ENCODE measurements at places on chromosomes 7 and 10. TPM values are rescaled to one million over a fixed set of nuclear protein-coding genes. Genes with fewer than 3 reads are reported as not detected.

- H3K27ac ChIP-seq = no peak overlapping the region
- no peak overlapping the region for H3K4me3 ChIP-seq
- H3K4me1 ChIP-seq = peaks cover 2% of the 10 kb centered on the region
- no peak for DNase-seq
- H3K36me3 ChIP-seq = no peaks in the 10 kb centered on the region
Measured at GRCh38 chr10:18044976-18045720, 93.4 kb downstream of the SLC39A12 start.

DNA sequence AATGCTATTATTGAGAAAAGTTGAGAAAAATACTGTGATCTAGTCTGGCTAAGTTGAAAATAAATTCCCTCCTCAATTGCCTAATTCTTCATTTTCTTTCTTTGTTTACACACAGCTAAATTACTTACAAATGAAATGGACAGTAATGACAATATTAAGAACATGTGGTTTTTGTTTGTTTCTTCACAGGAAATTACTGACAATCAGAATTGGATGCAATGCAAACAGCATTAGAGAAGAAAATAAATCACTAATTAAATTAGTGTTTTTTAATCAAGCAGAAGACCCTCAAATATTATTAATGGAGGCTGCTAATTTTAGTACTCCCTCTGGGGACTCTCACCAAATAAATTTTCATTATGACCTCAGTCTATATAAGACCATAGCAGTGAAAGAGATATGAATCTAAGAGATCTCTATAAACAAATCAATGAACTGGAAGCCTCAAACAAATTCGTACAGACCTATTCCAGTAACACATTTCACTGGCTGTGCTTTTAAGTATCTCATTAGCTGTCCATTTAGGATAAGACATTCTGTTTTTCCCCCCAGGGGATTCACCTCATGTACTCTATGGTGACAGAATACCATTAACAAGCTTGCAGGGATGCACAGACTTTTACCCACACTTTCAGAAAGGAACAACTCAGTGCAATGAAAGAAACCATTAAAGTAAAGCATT, 202.0 kb upstream of the DGKB start:
- H3K4me1 ChIP-seq = no peaks in the 10 kb centered on the region
- H3K36me3 ChIP-seq = no peaks in the 10 kb centered on the region
- no peak for DNase-seq
- no peaks in the 10 kb centered on the region for H3K27me3 ChIP-seq
- no peak overlapping the region for H3K4me3 ChIP-seq

- no peaks in the 10 kb centered on the region for H3K4me1 ChIP-seq
- no peaks in the 10 kb centered on the region for H3K36me3 ChIP-seq
- H3K4me3 ChIP-seq = no peak overlapping the region
- DNase-seq = no peak
- no peaks in the 10 kb centered on the region for H3K27me3 ChIP-seq
Measured at GRCh38 chr10:390449-391100, 255.3 kb downstream of the ZMYND11 start.

DNA sequence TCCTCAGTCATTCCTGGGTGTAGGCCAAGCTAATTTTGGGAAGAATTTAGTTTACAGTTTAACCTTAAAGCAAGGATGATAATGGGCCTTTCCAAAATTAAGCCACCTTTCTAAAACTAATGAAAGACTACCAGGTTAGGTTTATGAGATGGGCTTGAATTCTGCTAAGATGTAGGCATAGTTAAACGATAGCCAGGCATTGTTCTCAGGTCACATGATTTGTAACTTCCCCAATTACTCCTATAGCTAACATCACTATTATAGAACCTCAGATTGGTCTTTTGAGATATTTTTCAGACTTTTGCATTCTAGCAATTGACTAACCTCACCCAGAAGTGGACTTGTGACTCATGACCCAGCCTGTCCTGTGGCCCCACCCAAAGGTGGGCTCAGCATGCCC, 7.0 kb upstream of the NUB1 start:
- no peaks in the 10 kb centered on the region for H3K4me1 ChIP-seq
- H3K4me3 ChIP-seq = no peak overlapping the region
- H3K36me3 ChIP-seq = no peaks in the 10 kb centered on the region
- no peak overlapping the region for H3K27ac ChIP-seq

- no peak overlapping the region for H3K27ac ChIP-seq
- peaks cover 2% of the 10 kb centered on the region for H3K4me1 ChIP-seq
- no peak overlapping the region for H3K4me3 ChIP-seq
- DNase-seq = no peak
- no peaks in the 10 kb centered on the region for H3K36me3 ChIP-seq
- no peaks in the 10 kb centered on the region for H3K27me3 ChIP-seq
Measured at GRCh38 chr7:120168066-120168465, 104.9 kb upstream of the KCND2 start.

- no peaks in the 10 kb centered on the region for H3K4me1 ChIP-seq
- H3K4me3 ChIP-seq = no peak overlapping the region
- no peaks in the 10 kb centered on the region for H3K27me3 ChIP-seq
- DNase-seq = no peak
Measured at GRCh38 chr7:100620804-100621203, 8.5 kb downstream of the MOSPD3 start.

GRCh38 chr10:32269343-32270100, 77.4 kb downstream of the EPC1 start:
- H3K27ac ChIP-seq = no peak overlapping the region
- H3K4me3 ChIP-seq = no peak overlapping the region
- no peaks in the 10 kb centered on the region for H3K27me3 ChIP-seq

- DNase-seq = peak; percentile 93
- no peaks in the 10 kb centered on the region for H3K27me3 ChIP-seq
- no peaks in the 10 kb centered on the region for H3K4me1 ChIP-seq
- no peaks in the 10 kb centered on the region for H3K36me3 ChIP-seq
Measured at GRCh38 chr10:88582806-88583583, at the start of gene RNLS. Gene RNLS, minus strand, starts transcription at chr10:88583318.

DNA sequence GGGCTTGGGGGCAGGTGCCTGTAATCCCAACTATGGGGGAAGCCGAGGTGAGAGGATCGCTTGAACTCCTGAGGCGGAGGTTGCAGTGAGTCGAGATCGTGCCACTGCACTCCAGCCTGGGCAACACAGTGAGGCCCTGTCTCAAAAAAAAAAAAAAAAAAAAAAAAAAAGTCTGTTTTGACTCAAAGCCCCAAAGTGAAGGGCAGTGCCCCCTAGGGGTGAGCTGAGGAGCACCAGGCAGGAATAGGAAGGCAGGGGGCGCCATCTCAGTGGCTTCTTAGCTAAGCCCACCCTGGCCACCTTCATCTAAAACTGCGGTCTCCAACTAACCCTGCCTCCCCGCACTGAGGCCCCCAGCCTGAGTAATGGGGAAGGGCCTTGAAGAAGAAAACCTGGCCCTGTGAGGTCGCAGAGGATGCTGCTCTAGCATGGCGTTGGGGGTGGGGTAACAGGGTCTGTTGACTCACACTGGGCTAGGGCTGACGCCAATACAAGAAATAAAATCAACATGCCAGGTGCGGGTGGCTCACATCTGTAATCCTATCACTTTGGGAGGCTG, 9.8 kb downstream of the PODXL start:
- no peak overlapping the region for H3K27ac ChIP-seq
- no peaks in the 10 kb centered on the region for H3K4me1 ChIP-seq
- no peak for DNase-seq
- H3K4me3 ChIP-seq = no peak overlapping the region
- H3K27me3 ChIP-seq = no peaks in the 10 kb centered on the region
- H3K36me3 ChIP-seq = no peaks in the 10 kb centered on the region

DNA sequence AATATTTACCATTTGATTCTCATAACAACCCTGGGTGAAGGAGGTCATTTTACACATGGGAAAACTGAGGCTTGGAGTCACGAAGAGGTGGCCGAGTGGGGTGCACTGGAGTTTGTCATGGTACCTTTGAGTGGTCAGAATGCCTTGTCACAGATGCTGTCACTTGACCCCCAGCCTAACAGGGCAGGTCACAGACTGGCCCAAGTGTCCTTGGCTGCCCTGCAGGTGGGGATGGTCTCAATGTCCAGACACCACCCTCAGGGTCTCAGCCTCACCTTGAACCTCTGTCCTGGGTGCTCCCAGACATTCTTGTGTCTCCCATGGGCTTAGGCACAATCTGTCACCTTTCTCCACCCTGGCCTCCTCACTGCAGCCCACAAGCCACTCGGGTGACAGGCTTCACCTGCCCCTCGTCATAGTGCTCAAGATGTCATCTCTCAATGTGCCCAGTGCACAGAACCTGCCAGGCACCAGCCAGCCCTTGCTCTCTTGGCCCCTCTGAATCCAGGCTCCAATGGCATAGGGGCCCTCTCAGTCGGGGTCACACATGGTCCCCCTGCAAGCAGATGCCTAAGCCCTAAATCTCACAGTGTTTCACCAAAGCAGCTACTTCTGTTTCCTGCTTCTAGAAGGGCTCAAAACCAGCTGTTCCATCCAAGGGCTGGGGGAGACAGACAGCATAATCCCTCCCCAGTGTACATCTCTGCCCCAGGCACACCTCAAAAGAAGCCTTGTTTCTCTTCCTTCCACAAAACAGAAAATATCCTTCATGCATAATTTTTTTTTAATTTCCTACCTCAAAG, 76.8 kb upstream of the NANOS1 start:
- DNase-seq = no peak
- no peak overlapping the region for H3K27ac ChIP-seq
- H3K4me1 ChIP-seq = no peaks in the 10 kb centered on the region
- H3K27me3 ChIP-seq = no peaks in the 10 kb centered on the region
- no peak overlapping the region for H3K4me3 ChIP-seq

DNA sequence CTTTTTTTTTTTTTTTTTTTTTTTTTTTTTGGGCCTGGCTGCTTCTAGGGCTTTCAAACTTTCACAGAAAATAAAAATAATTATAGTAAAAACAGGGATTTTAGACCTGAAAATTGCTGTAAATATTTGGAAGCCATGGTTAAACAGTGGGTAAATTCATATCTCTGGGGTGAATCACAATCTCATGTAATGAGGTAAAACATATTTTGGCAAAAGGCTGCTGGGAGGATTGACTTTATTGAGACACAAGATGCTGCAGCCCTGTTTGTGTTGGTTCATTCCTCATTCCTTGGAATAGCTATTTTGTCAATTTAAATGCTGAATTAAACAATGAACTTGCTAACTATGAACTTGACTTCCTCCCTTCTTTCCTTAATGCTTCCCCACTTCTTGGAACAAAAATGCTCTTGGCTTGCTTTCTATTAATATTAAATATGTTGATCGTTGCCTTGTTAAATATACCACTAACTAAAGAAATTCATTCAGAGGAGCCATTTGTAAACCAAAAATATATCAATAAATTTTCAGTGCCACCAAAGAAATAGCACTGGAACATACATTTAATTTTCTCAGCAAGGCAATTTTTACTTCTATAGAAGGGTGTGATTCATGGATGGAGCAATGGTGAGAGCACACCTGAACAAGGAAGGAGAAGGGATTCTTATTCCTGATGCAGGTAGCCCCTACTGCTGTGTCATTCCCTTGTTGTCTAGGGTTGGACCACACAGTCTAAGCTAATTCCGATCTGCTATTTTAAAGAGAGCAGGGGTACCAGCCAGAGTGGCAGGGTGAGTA, 24.6 kb downstream of the AGK start:
- H3K27me3 ChIP-seq = no peaks in the 10 kb centered on the region
- no peak overlapping the region for H3K27ac ChIP-seq
- no peak overlapping the region for H3K4me3 ChIP-seq

DNA sequence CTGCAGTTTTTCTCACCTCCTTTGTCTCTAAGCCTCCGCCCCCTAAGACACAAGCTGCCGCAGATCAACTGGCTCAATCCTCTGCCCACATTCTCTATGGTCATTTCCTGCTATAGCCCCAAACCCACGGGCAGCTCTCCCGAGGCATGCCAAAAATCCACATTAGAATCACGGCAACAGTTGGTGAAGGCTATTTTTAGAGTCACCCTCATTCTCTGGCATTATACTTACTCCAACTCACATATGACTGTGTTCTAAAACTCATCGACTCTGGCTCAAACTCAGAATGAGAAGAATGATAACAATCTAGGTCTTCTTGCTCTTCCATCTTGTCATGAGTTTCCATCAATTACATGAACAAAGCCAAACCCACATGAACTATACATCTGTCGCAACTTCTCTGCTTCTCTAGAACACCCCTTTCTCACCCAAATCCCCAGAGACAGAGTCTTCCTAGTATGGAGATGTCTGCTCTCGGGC, 10.9 kb upstream of the KIAA1549 start:
- H3K4me1 ChIP-seq = no peaks in the 10 kb centered on the region
- no peak overlapping the region for H3K4me3 ChIP-seq
- no peak for DNase-seq
- no peaks in the 10 kb centered on the region for H3K27me3 ChIP-seq
- no peaks in the 10 kb centered on the region for H3K36me3 ChIP-seq

DNA sequence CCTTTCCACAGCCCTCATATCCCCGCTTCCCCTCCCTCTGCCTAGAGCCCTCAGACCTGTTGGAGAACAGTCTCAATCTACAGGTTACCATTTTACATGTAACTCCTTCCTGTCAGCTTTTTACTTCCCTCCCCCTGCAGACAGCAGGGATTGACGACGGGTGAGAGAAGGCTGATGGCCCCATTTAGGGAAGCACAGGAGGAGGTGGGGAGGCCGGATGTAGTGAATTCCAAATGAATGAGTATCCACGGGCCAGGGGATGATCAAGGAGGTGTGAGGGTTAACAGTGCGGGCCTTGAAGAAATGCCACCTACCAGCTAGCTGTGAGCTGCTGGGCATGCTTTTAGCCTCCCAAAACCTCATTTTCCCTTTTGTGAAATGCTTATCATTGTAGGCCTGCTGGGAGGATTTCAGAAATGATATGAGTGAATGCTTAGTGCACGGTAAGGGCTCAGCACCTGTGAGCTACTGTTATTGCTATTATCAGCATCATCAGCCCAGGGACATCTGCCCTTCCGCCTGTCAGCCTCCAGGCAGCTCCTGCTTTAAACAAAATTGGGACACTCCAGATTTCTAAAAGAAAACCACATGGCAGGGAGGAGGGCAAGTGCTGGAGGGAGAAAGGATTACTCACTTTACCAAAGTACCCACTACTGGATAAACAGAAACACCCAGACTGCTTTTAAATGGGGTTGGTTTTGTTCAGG, 6.5 kb upstream of the NANOS1 start:
- no peaks in the 10 kb centered on the region for H3K36me3 ChIP-seq
- no peaks in the 10 kb centered on the region for H3K4me1 ChIP-seq
- H3K27ac ChIP-seq = no peak overlapping the region
- no peak for DNase-seq
- no peak overlapping the region for H3K4me3 ChIP-seq
- H3K27me3 ChIP-seq = no peaks in the 10 kb centered on the region

- no peaks in the 10 kb centered on the region for H3K27me3 ChIP-seq
- H3K27ac ChIP-seq = no peak overlapping the region
- H3K36me3 ChIP-seq = no peaks in the 10 kb centered on the region
- DNase-seq = no peak
- no peaks in the 10 kb centered on the region for H3K4me1 ChIP-seq
Measured at GRCh38 chr7:17963281-17963680, 23.0 kb upstream of the SNX13 start.

GRCh38 chr10:81135851-81136250, 598.1 kb downstream of the SH2D4B start:
- no peak overlapping the region for H3K27ac ChIP-seq
- no peaks in the 10 kb centered on the region for H3K4me1 ChIP-seq
- no peaks in the 10 kb centered on the region for H3K36me3 ChIP-seq
- no peak overlapping the region for H3K4me3 ChIP-seq
- DNase-seq = no peak

Gene HYAL4
- polyA plus RNA-seq = not detected

Gene CHCHD1
- polyA plus RNA-seq = 30.2 TPM

Gene INMT
- 105 TPM for polyA plus RNA-seq

Gene OPALIN
- not detected for polyA plus RNA-seq

Gene CDC123
- polyA plus RNA-seq = 66.7 TPM

Gene NPSR1
- polyA plus RNA-seq = not detected

Gene TAS2R5
- polyA plus RNA-seq = not detected

Gene ASB13
- polyA plus RNA-seq = 19.2 TPM

Gene UPK3BL1
- polyA plus RNA-seq = 142 TPM
